ENCODE measurements at places on chromosomes 7 and 10.

DNA sequence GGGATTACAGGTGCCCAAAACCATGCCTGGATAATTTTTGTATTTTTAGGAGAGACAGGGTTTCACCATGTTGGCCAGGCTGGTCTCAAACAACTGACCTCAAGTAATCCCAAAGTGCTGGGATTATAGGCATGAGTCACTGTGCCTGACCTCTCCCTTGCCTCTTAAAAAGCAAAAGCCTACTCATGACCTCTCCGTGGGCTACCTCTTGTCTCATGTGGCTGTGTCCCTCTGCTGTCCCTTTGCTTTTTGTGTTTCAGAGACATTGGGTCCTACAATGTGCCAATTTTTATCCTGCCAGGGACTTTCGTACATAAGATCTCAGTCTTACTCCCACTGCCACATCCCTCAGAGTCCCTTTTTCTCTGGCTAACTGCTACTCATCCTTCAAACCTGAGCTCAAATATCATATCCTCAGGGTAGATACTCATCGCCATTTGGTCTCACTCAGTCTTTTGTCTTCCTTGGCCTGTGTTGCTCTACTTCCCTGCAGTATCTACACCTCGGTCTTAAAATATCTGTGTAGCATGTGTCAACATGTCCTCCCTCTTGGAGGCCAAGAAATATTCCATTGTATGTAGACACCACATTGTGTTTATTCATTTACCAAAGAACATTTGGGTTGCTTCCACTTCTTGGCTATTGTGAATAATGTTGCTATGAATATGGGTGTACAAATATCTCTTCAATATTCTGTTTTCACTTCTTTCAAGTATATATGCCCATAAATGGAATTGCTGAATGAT lies 465.0 kb upstream of the KLF6 start:
- no peak for DNase-seq

GRCh38 chr10:34275626-34276130 lies 539.4 kb downstream of the PARD3 start:
- no peak for DNase-seq

- no peak for DNase-seq
Measured at GRCh38 chr7:14521183-14521582, 381.4 kb downstream of the DGKB start.

- DNase-seq = peak; percentile 69
Measured at GRCh38 chr7:55092186-55092974, 73.6 kb downstream of the EGFR start.

GRCh38 chr10:100970914-100971811 lies 1.9 kb downstream of the SEMA4G start:
- DNase-seq = peak; percentile 10

DNA sequence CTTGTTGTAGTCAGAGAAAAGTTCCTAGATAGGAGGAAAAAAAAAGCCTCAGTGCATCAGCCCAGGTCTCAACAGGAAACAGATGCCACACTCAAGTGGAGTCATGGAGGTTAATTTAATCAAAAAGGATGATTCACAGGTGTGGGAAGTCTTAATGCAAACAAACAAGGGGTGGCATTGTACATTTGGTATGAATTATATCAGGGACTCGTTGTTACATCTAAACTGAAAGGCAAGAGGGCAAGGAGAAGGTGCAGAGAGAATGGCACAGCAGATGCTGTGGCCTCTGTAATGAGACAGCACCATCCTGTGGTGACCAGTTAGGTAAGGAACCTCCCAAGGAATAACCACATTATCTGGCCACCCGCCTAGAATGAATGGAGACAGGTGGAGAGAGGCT lies 133.7 kb downstream of the PTPRZ1 start:
- DNase-seq = no peak

- DNase-seq = peak; percentile 78
Measured at GRCh38 chr10:13956826-13957225, 370.1 kb downstream of the PRPF18 start.

DNA sequence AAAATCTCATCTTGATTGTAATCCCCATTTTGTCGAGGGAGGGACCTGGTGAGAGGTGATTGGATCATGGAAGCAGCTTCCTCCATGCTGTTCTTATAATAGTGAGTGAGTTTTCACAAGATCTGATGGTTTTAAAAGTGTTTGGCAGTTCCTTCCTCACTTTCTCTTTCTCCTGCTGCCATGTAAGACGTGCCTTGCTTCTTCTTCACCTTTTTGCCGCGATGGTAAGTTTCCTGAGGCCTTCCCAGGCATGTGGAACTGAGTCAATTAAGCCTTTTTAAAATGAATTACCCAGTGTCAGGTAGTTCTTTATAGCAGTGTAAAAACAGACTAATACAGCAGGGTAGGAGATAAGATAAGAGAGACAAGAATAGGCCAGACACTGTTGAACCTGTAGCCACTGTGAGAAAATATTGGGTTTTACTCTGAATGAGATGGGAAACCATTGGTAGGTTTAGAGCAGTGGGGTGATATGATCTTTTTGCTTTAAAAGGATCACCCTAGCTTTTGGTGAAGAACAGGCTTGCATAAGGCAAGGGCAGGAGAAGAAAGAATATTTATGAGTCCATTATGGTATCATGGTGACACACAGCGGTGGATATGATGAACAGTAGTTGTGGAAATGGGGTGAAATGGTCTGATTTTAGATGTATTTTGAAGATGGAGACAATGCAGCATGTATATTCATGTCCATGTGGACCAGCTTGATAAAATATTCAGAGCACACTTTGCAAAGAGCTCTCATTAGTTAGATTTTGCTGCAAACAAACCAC lies 11.5 kb downstream of the OR6B1 start:
- no peak for DNase-seq

GRCh38 chr10:20118119-20118518 lies 301.9 kb downstream of the PLXDC2 start:
- no peak for DNase-seq

GRCh38 chr10:114042895-114043531 lies 653 bp upstream of the ADRB1 start:
- peak; percentile 63 for DNase-seq

DNA sequence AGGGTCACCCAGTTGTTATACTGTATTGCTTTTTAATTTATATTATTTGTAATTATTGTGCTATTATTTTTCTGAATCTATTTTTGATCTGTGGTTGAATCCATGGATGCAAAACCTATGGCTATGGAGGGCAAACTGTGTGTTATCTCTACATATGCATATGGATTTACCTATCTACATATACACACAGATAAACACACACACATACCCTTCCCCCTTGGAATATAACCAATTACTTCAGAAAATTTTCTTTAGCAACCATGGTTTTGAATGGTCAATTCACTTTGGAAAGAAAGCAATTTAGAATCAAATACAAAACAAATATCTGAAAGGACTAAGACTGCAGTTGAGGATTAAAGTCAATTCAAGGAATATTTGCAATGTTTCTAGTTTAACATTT lies 39.1 kb downstream of the MTPN start:
- no peak for DNase-seq

DNA sequence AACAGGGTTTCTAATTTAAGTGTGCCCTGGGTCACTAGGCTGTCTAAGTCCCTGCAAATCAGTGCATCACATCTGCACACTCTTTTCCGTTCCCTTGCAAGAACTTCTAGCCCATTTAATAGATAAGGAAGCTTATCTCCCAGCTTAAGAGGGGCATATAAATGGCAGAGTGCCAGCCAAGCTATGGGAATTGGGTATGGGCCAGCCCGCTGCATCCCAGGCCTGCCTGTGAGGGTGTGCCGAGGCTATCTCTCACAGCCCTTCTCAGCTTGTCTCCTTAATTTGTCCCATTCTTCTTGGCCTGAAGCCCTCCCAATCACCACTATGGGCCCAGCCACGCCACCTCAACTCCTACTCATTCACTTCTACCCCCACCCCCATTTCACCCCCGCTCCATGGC lies 14.7 kb downstream of the AQP1 start:
- DNase-seq = no peak

DNA sequence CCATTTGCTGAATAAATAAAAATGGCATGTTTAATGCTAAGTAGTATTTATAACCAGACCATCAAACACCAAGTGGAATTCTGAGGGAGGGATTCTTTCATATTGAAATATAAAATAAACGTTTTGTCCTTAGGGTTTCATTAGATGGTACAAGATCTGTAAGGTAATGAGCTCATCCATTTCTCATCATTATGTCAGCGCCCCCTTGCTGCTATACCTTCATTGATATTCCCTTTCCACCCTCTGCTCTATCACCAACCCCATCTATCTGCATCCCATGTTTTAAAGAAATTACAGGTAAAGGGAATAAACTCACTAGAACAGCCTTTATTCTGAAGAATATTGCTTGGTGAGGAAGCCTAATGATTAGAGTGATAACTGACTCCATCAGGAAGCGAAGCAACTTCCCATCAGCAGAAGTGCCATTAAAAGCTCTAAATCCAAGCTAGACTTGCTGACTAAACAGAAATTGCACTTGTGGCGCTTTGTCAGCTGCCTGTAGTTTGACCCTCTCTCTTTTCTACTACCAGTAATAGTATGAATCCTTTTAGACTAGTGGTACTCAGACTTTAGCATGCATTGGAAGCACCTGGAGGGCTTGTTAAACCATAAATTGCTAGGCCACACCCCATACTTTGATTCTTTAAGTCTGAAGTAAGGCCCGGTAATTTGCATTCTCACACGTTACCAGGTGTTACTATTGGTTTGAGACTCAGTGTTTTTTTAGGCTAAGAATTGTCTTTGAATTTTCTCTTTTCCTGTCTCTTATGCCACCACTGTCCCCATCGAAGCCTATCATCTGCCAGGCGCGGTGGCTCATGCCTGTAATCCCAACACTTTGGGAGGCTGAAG lies 27.5 kb downstream of the ADD3 start:
- DNase-seq = no peak

DNA sequence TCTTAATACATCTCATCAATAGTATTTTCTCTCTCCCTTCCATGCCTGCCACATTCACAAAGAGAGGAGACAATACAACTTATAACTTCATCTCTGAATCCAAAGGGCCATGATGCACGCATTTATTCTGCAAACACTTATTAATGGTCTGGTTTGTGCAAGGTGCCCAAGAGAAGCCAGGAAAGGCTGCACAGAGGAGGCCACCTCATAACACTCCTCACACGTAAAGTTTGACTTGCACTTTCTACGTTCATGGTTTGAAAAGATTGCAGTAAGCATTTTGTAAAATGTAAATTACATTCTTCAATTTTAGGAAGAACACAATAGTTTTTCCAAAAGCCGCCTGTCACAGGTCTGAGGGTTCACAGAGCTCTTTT lies 1.2 kb upstream of the PALS2 start:
- no peak for DNase-seq

GRCh38 chr7:141234335-141235105 lies 160.7 kb downstream of the TMEM178B start:
- DNase-seq = no peak

DNA sequence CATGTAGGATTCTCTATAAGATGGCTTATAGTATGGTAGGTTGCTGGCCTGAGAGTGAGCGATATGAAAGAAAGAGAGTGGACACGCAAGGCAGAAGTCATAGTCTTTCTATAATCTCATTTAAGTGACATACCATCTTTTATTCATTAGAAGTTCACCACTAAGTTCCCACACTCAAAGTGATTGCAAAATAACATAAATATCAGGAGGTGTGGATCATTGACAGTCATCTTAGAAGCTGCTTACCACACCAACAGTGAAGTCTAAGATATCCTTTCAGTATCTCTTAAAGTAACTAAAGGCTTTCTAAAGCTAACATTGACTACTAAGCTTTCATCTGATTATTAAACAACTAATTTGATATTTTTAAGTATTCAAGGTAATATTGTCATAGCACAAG lies 36.9 kb upstream of the GNAI1 start:
- DNase-seq = no peak

DNA sequence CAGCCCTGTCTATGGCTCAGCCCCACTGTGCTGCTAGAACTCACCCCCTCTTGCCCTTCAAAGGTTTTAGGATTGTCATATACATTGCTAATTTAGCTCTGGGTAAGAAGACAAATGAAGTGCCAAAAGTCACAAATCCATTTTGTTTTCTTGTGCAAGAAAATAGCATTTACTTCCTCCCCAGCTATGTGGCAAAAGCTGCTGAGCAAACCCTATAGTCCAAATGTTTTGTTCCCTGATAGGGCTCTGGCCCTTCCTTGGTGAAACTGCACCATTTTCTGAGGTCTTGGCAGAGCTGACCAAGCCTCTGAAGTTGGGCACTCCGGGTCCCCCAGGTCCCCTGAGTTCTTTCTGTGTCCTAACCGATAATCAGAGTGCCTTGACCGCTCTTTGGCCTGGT lies 84.1 kb upstream of the GJD4 start:
- DNase-seq = no peak

GRCh38 chr7:1245524-1246050 lies 12.9 kb downstream of the UNCX start:
- DNase-seq = no peak

GRCh38 chr7:119377861-119378260 lies 895.1 kb upstream of the KCND2 start:
- DNase-seq = no peak

DNA sequence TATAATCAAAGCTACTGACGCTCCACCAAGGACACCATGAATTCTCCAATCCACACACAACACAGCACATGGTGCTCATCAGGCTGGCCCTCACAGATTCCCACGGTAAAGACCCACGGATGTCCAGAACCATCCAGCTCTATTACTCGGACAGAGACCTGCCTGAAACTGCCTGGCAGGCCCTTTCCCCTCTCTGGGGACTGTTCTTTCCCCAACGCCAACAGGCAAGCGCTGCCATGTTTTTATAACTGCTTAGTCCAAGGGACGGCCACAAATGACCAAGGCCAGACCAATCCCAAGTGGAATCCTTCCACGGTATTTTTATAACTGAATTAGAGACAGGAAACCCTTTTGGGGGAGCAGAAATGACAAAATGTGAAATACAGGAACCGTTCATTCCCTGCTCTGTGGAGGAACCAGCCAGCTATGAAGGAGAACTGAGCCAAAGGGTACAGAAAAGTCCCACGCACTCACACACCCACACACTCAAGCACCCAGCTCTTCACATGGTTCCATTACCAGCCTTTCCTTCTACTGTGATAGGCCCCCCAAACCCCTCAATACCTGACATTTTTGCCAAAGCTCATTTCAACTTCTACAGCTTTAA lies 4.1 kb downstream of the PIP4K2A start:
- DNase-seq = no peak

DNA sequence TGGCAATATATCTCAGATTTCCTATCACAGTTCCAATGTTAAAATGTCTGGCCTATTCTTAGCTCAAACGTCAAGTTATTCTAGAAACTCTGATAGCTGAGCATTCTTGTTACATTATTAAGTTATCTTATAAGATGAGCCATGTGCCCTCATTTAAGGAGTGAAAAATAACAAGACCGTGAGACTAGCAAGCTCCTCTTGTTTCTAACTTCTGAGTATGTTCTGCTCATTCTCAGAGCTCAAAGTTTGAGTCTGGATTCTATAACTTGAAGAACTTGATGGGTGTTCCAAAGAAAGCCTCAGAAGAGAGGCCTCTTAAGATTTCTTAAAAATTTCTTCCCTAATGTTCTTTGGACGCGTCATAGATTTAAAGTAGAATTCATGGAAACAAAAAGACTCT lies 215.2 kb downstream of the HTR7 start:
- DNase-seq = no peak

GRCh38 chr7:79268730-79269129 lies 184.7 kb downstream of the MAGI2 start:
- no peak for DNase-seq

GRCh38 chr10:130020651-130021382 lies 56.7 kb upstream of the EBF3 start:
- DNase-seq = no peak

- no peak for DNase-seq
Measured at GRCh38 chr10:6743291-6743849, 163.3 kb upstream of the PRKCQ start.

- no peak for DNase-seq
Measured at GRCh38 chr10:96014473-96015102, 28.8 kb upstream of the CCNJ start.

- DNase-seq = no peak
Measured at GRCh38 chr7:106982415-106982814, 62.1 kb upstream of the PRKAR2B start.
